Kidney capillary endothelial cell (primary cell): ENCODE measurements at places on chromosomes 2 and 18.
A peak's percentile ranks its signal among the peaks of the same experiment; 100 is the strongest.

- DNase-seq: no peak
These were observed 321.8 kb upstream of the SPRED2 start for GRCh38 chr2:65754219-65754618.

DNA sequence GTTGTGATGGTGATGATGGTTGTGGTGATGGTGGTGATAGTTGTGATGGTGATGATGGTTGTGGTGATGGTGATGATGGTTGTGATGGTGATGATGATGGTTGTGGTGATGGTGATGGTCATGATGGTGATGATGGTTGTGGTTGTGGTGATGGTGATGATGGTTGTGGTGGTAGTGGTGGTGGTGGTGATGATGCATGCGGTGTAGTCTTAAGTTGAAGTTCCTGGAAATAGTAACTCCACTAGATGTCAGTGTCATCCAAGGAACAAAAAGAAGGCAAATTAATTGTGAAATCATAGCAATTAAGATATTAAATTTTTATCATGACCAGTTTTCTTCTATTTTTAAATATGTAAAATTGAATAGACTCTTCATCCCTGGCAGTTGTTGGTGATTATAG, 309.2 kb downstream of the AGAP1 start:
- DNase-seq: peak; percentile 11

DNA sequence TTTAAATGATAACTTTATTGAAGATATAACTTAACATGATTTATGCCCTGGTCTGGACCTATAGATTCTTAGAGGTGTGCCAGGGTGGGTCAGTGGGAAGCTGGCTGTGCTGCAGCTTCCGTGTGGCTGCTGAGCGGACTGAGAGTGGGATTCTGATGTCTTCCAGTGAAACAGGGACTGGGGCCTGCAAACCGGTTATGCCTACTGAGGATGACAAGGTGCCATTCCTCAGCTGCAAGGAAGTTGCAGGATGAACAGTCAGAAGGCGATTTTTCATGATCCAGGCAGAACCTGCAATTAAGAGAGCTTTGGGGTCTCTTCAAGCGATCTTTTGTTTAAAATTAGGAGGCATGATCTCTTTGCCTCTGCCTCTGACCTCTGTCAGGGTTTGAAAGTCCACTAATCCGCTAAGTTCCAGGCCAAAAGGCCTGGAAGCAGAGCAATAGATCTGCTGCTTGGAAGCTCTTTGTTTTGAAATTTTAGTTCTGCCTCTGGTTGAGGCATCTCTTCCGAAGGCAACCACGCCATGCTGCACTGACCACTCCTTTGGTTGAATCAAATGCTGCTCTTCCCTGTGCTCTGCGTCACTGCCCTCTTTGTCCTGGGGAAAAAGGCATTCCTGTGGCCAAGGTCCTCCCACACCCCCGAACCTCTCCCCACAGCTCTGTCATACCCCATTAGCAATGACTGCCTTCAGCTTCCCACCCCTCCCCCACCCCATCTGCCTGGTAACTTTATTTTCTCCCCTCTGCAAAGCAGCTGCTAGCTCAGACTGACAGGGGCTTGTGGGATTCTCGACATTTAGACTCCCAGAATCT, 2.0 kb downstream of the TMEM169 start:
- no peak for DNase-seq

DNA sequence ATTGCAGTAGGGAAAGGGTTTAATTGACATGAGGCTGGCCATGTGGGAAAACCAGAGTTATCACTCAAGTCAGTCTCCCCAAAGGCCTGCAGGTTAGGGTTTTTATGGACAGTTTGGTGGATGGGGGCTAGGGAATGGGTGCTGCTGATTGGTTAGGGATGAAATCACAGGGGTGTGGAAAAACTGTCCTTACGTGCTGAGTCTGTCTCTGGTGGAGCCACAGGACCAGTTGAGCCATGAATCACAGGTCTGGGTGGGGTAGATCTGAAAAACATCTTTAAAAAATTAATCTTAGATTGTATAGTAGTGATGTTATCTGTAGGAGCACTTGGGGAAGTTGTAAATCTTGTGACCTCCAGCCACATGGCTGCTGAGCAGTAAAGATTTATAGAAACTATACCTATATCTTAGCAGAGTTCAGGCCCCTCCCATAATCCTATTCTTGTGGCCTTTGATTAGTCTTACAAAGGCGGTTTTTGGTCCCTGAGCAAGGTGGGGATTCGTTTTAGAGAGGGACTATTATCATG, 139.6 kb downstream of the COMMD1 start:
- DNase-seq: no peak

- no peak for DNase-seq
These were observed 37.7 kb downstream of the DOCK10 start for GRCh38 chr2:225004597-225004996.
